ENCODE measurements at places on chromosomes 11 and 22.

DNA sequence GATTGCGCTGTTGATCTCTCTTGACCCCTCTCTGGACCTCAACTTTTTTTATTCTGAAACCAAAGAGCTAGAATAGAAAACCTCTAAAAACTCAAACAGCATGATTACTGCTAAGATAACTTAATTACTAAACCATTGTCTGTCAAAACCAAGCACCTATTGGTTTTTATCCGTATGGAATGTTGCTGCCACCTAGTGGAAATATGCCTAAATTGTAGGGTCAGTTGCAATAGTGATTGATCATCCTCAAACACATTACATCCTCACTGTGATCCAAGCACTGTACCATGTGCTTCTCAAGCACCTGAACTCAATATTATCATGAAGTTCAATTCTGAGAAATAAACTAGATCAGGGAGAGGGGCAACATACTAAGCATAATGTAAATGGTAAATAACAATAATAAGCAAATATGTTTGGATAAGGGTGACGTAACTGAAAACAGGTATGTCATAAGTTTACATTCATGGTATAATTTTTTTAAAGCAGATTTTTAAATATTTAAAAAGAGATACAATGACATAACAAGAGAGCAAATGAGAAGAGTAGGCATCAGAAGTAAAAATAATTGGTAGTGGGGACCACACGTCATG is 3.8 kb upstream of the OR5A2 start:
- no peak for DNase-seq

GRCh38 chr22:30833322-30833721 is 135.3 kb downstream of the MORC2 start:
- peak; percentile 24 for DNase-seq

DNA sequence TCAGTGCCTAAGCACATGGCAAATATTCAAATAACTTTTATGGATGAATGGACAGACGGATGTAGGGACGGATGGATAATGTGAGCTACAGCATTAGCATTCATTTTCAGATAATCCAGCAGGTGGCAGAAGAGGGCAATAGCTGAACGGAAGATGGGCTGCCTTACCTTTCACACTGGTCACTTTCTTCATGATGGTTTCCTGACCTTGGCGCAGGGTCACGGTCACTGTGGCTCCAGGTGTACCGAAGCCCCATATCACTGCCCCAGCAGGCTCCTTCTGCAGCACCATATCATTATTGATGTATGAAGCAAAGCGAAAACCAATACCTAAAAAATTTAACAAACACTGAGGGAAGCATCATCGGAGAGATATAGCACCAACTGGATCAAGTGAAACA is 4.3 kb downstream of the SIAE start:
- peak; percentile 66 for DNase-seq

GRCh38 chr22:43385770-43386641 is 25.8 kb upstream of the MPPED1 start:
- DNase-seq, result peak; percentile 89

GRCh38 chr11:14618060-14618459 is 25.5 kb upstream of the PDE3B start:
- no peak for DNase-seq

GRCh38 chr11:44654596-44654995 is 72.2 kb upstream of the TSPAN18 start:
- no peak for DNase-seq

DNA sequence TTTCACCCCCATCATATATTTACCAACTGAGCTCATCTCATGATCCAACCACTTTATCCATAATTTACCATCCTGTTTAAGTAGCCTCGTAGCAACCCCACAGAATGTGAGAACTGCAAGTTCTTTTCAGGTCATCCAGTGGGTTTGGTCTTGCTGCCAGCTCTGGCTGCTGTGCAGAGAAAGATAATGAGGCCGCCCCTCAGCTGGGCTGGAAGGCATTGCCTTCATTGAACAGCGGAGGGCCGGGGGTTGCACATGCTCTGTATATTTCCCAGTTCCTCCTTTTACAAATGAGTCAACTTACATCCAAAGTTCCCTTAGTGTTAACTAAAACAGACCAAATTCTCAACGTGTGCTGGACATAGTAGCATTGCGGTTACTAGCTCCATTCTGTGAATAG is 96.7 kb downstream of the SYN3 start:
- DNase-seq, result no peak

- DNase-seq, result no peak
Measured at GRCh38 chr11:128496249-128496648, 91.1 kb downstream of the ETS1 start.

DNA sequence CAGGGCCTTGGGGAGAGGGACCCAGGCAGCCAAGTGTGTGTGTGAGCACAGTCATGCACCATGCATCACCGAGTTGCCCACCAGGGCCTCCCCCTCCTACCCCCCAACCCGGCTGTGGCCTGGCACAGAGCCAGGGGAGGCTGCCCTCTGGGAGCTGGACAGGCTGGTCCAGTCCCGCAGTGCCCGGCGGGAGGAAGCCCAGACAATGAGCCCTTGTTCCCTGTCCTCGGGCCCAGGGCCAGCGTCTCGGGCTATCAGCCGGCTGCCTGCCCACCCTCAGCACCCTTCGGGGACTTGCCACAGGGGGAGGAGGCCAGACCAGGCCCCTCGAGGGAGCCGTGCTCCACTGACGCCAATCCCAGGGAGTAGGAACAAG is 4.5 kb downstream of the LRRC75B start:
- no peak for DNase-seq

DNA sequence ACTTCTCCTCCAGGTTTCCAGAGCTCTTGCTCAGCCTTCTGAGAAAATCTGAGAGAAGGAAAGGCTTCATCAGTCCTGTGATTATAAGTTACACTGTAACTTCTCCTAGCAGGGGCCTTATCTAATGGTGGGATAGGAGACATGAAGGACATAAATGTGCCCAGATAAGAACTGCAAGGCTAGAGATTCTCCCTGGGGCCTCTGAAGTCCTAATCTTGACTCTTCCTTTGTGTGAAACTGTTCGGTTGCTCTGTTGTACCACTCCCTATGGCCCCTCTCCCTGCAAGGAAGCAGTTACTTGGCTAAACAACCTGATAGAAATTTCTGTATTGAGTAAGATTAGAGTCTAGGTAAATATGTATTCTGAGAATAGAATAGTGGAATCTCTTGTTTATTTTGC is 780.9 kb downstream of the ETS1 start:
- DNase-seq, result no peak

GRCh38 chr11:94794287-94795168 is 26.4 kb downstream of the AMOTL1 start:
- DNase-seq, result no peak

GRCh38 chr11:119717839-119718534 is 11.0 kb downstream of the NECTIN1 start:
- no peak for DNase-seq

DNA sequence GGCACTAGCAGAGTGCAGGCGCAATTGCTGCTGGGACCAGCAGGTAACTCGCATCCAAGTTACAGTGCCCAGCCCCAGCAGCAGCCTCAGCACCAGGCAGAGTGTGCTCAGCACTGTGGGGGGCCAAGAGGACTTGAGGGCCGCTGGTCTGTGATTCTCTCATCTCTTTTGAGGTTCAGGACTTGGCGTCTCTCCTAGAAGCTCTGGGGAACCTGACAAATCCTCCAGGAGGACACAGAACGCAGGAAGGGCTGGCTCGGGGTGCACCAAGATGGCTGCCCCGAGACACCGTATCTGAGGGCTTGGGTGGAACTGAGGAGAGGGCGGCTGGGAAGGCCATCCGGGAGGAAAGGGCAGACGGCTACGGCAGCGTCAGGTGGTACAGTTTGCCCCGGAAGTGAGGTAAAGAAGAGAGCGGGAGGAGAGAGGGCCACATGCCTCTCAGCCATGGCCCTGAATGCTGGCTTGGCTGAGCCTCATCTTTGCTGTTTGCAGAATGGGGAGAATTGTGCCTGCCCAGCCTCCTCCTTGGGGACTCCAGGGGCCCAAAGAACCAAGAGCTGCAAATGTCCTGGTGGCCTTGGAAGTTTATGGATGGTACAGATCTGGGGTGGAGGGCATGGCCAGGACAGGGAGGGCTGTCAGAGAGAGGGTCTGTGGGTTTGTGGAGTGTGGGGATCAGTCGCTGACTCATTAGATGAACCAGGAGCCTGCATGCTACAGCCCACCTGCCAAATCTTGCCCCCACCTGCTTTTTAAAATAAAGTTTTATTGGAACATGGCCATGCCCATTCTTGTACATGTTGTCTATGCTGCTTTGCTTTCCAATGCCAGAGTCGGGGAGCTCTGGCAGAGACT is 78.0 kb downstream of the MYEOV start:
- peak; percentile 36 for DNase-seq

GRCh38 chr11:14308114-14308896 is 50.7 kb downstream of the RRAS2 start:
- no peak for DNase-seq

- no peak for DNase-seq
Measured at GRCh38 chr11:95134491-95134890, 44.8 kb downstream of the ENDOD1 start.

DNA sequence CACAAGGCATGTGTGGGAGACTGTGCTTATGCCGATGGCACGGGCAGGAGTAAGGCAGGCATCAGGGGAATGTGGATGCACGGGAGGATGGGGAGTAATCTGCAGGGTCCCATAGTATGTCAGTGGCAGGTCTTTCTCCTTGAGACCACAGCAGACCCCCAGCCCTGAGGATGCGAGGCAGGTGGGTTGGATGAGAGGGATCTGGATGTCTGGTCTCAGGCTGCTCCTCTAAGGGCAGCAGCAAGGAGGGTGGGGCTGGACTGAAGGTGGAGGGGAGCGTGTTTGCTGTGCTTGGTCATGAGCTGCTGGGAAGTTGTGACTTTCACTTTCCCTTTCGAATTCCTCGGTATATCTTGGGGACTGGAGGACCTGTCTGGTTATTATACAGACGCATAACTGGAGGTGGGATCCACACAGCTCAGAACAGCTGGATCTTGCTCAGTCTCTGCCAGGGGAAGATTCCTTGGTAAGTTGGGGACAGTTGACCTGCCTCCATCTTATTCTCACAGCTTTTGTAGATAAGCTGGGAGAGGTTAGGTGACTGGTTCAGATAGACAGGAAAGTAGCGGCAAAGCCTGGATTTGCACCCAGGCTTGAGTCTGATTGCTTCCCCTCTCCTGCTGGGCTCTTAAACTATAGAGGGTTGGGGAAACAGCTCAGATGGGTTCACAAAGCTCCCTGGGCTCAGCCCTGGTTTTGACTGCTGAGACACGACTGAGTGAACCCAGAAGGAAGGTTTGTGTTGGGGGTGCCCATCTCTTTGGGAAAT is at the start of gene APOL1:
Gene APOL1 (plus strand): TSS at position 380 of the 769 bp plus-strand sequence. CDS start 1,823 bp downstream, outside the sequence.
- DNase-seq, result peak; percentile 77

GRCh38 chr22:45407793-45408192 is 5.6 kb downstream of the SMC1B start:
- DNase-seq, result no peak

- no peak for DNase-seq
Measured at GRCh38 chr11:64677441-64678023, 45.5 kb downstream of the NRXN2 start.

- DNase-seq, result no peak
Measured at GRCh38 chr11:61713906-61714305, 33.7 kb downstream of the DAGLA start.
